ENCODE measurements at places on chromosomes 5 and 9. TPM values are rescaled to one million over a fixed set of nuclear protein-coding genes. Genes with fewer than 3 reads are reported as not detected.

Gene ZBTB26
- 5.0 TPM for total RNA-seq

- no peak for DNase-seq
Measured at GRCh38 chr5:26981750-26982149, 56.6 kb downstream of the CDH9 start.

DNA sequence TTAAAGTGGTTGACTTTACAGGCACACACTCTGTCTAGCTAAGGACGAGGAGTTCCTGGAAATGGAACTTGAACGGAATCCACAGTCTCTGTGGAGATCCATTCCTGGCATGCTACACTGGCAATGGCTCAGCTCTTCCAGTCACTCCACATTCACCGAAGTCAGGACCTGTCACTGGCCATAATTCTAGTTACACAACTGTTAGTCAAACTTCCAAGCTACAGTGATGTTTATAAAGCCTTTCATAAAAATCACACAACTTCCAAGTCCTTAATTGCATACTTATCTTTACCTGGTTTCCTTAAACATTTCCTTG is 15.7 kb downstream of the CDC14B start:
- no peak for DNase-seq

Gene ARL14EPL
- total RNA-seq, result 0.58 TPM

DNA sequence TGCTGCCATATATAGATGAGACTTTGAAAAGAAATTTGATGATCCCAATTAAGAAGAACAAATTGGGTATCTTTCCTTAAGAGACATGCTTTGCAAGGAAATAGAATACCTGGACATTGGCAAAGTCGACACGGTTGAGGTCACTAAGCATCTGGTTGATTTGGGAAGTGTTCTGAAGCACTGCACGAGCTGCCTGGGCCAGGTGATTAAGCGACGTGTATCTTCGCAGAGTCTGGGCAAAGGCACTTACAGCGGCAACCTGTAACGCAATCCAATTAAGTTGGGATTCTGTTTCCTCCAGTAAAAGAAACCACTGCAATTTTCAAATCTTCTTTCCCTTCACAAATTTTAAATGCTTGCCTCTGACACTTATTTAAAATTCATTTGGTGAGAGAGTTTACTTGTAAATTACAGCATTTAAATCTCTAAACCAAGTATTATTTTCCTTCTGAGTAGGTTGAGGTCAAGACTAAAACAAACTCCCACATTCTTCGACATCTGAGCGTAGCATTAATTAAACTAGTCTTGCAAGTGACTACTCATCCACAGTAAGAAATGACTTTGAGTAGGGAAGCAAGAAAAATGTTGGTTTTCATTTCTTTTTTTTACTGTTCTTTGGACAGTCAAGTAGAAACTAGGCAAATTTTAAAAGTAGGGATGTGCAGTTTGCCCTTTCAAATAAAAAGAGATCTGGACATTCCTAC is 262.8 kb downstream of the RFX3 start:
- no peak for DNase-seq

- DNase-seq, result no peak
Measured at GRCh38 chr5:320524-321229, 837 bp upstream of the AHRR start.

- DNase-seq, result no peak
Measured at GRCh38 chr9:137128158-137128861, 10.6 kb upstream of the GRIN1 start.

DNA sequence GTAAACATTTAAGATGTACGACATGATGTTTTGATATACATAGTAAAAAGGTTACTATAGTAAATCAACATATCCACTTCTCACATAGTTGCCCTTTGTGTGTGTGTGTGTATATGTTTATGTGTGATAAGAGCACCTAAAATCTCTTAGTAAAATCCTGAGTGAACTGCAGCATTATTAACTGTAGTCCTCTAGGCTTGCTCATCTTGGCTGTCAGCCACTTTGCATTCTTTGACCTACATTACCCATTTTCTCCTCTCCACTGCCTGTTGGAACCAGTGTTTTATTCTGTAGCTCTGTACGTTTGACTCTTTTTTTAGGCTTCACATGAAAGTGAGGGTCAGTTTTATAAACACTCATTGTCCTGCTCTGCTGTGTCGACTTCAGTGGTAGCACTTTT is 24.4 kb downstream of the C5orf22 start:
- no peak for DNase-seq

- DNase-seq, result no peak
Measured at GRCh38 chr9:122320413-122320881, 50.4 kb upstream of the PTGS1 start.

GRCh38 chr5:142626099-142626498 is 59.8 kb downstream of the FGF1 start:
- no peak for DNase-seq

DNA sequence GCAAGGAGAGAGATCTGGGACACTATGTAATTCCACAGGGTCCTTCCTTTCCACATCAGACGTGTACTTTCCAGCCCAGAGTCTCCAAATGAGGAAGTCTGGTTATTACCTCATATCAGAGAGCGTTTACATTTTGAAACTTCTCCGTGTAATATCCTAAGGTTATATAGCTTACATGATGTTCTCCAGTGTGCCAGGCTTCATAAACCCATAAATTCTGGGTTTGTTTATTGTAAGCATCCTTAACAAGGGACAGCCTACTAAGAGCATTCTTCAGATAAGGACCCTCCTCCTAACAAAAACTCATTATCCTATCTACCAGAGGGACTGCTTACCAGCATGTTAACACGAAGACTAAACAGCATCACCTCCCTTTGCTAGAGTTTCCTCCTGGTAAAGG is 17.9 kb downstream of the SRFBP1 start:
- no peak for DNase-seq

Gene NELFB
- 70.2 TPM for total RNA-seq

DNA sequence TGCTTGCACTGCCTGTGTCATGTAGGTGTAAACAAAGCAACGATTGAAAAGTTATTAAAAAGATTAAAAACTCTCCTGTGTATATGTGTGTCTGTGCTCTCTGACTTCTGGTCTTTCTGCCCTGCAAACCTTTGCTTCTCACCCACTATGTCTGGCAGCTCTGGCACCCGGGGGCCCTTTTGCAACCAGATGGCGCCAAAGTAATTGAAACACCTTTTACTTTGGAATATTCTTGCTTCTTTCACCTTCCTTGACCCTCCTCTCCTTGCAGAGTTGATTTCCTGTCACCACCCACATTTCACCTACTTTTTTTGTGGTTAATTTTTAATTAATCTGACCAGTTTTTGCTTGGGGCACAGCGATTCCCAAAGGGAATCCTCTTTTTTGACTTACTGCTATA is 275.5 kb downstream of the ARHGEF28 start:
- DNase-seq, result no peak

Gene SNCB
- total RNA-seq, result not detected

Gene CD74
- 0.76 TPM for total RNA-seq

DNA sequence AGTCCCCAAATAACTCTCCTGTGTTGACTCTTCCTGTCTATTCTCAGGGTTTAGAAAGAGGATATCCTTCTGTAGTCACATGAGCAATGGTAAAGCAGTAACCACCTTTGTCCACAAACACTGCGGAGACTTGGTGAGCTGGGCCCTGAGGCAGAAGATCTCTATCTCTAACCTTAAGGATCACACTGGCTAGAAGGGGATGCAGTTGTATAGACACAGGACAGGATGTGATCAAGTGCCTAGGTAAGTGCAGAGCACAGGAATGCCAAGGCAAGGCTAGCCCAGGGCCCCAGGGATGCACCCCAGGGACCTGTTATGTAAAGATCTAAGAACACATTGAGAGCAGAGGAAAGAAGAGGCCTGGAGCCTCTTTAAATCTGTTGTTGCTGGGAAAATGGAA is 610.5 kb downstream of the IRX1 start:
- DNase-seq, result no peak

GRCh38 chr5:60352992-60353599 is 346.9 kb downstream of the DEPDC1B start:
- DNase-seq, result no peak

DNA sequence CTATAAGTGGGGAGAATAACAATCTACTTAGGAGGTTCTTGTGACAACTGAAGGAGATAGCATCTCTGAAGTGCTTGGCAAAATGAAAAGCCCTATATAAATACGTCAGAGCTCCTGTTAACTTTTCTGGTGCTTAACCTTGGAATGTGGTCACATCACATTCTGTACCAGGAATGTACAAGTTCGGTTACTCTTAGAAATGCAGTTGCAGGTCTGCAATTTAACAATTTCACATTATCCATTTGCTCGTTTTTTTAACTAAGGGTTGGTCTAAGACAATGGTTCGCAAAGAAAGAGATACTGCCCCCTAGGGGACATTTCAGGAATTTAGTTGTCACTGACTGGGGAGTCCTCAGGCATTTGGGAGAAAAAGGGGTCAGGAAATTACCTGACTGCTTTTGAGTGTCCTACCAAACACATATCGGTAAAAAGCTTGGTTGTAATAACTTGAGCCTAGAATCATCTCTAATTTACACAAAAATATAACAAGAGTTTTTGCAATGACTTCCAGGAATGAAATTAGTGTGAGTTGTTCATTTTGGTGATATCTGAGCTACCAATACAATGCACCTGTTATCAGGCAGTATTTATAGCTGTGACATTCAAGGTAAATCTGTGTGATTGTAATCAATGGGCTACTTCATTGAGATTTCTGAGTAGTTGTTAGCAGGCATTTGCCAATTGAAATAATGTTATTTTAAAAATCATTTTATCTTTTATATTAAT is 5.4 kb upstream of the HBEGF start:
- DNase-seq, result peak; percentile 79

Gene FANCG
- 50.0 TPM for total RNA-seq

DNA sequence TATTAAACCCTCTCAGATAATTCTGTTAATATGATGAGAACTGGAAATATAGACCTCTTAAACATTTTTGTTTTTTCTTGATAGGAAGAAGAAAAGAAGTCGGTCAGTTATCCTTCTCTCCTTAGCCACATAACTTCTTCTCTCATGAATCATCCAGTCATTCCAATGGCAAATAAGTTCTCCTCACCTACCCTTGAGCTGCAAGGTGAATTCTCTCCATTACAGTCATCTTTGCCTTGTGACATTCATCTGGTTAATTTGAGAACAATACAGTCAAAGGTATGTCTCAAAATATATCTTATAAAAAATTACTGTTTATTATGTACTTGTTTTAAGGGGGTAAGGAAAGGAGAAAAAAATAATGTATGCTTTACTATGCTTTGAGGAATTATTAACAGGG is 165.3 kb downstream of the MAN2A1 start:
- DNase-seq, result no peak

GRCh38 chr9:128080206-128080605 is 12.2 kb downstream of the SLC25A25 start:
- no peak for DNase-seq

DNA sequence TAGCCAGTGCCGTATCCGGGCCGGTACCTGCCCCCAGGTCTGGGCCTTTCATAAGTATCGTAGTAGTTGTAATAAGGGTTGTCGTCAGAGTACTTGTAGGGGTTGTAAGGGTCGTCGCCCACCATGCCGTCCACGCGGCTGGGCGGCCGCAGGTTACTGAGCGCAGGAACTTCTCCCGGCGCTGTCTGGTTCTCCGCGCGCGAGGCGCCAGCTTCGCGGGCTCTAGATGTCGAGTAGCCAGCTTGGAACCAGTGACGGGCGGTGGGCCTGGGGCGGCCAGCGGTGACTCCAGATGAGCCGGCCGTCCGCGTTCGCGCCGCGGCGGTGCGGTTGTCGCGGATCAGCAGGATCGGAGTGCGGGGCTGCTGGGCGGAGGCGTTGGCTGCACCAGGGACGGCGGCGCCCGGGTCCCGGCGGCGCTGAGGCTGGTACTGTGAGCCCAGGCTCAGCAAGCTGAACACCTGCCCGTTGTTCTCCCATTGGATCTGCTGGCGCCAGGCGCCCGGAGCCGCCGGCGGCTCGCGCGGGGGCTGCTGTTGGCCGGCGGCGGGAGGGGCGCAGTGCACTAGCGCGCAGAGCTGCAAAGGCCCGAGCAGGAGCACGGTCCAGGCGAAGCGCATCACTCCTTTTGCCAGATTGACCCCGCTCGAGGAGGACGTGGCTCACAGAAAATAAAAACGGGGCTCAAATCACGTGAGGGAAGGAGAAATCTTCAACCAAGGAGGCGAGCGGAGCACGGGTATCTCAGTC is 518 bp downstream of the LOX start:
- peak; percentile 56 for DNase-seq

- no peak for DNase-seq
Measured at GRCh38 chr9:36046923-36047322, 10.2 kb downstream of the RECK start.

DNA sequence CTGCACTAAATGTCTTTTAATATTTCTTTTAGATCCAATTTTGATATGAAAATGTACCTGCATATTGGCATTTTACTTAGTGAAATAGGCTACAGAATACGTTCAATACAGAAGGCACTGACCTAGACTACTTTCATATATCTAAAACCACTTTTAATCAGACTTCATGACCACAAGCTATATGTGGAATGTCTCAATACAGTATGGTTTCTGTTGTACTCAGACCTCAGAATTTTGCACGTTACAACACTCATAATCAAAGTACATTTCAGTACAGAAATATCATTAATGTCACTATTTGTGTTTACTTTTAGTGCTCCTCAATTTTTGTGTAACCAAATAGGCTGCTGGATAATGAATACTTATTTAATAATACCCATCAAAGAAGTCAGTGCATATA is 74.8 kb downstream of the MEF2C start:
- no peak for DNase-seq

DNA sequence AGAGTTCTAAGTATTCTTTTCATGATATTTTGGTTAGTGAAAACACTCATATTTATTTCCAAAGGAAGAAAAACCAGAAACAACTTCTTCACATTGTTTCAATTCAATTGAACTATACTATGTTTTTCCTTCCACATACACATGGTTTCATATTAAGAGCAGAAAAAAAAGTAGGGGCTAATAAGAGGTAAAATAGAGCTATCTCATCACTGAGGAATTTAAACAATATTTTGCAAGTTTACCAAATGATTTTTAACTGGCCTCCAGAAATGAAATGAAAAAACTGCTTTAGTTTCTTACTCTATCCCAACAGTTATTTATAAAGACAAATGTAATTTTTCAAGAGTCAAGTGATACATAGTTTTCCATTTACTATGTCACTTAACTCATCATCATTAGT is 233.5 kb downstream of the RFX3 start:
- DNase-seq, result no peak

DNA sequence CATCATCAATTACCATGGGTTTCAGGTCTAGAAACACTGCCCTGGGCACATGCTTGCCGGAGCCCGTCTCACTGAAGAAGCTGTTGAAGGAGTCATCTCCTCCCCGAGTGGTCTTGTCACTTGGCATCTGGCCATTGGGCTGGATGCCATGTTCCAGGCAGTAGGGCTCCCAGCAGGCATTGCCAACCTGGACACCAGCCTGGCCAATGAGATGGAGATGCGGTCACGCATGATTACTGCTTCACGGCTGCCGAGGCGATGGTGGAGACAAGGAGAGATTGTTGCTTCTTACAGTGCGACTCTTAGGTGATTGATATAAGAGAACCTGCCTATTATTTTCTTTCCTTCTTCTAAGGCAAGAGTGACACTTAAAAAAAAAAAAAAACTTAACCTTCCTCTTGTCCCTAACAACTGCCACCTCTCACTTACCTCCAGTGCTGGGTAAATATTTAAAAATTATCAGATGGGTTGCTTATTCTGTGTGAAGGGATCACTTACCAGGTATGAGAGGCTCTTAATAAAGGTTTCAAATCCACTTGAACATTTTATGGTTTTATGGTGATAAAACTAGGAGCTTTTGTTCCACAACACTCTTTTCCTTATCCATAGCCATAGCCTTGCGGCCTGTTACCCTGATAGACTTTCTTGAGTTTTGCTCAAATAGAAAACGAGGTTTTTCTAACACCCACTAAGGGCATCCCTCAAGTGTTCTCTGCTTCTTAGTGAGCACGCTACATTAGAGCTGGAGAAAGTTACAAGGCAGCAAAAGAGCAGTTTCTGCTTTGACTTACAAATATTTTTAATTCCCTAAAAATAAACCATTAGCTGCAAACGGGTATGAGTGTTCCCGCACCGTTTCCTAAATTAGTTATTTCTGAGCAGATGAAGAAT is 41.2 kb downstream of the NIM1K start:
- DNase-seq, result no peak

All from endothelial cell of umbilical vein (primary cell).